PC-3 (cell line): ENCODE measurements at places on chromosomes 13 and 19. TPM values are rescaled to one million over a fixed set of nuclear protein-coding genes. Genes with fewer than 3 reads are reported as not detected.
A peak's percentile ranks its signal among the peaks of the same experiment; 100 is the strongest.

The PNMA8A gene
- not detected in 2 replicates for total RNA-seq

The ZNF730 gene
- total RNA-seq = 0.86 and 1.2 TPM in 2 replicates

The SIX5 gene
- 9.3 and 13.6 TPM in 2 replicates for total RNA-seq

The PRR22 gene
- total RNA-seq = 3.5 and 5.6 TPM in 2 replicates

The KIR2DL4 gene
- not detected in 2 replicates for total RNA-seq

The FXYD1 gene
- not detected in 2 replicates for total RNA-seq

The TMED1 gene
- total RNA-seq = 81.2 and 94.6 TPM in 2 replicates

The CFD gene
- total RNA-seq = 22.4 and 38.0 TPM in 2 replicates

The SNRNP70 gene
- 367 and 485 TPM in 2 replicates for total RNA-seq

The C19orf73 gene
- 0.15 TPM in 1 of 2 replicates, not detected in the other for total RNA-seq

The RASGRP4 gene
- total RNA-seq = not detected in 2 replicates

DNA sequence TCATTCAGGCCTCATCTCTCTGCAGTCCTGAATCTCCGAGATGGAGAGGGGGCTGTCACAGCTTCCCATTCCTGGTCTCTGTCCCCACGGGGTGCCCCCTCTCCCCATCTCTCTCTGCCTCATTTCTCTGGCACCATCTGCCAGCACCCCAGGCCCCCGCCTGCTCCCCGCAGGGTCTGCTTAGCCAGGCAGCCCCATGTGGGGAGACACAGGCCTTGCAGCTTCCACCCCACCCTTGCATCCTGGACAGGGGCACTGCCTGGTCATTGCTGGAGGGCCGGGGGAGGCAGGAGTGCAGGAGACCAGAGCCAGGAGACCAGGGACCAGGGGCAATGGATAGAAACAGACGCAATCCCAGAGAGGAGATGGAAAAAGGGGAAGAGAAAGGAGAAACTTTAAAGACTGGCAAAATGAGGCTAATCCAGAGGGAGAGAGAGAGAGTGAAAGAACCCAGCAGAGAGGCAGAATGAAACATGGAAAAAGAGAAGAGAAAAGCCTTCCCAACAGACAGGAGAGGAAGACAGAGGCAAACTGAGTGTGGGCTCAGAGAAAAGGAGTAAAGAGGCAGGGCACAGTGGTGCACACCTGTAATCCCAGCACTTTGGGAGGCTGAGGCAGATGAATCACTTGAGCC is 8.8 kb upstream of the GIPR start:
- DNase-seq = no peak

- no peak for DNase-seq
These were observed 20.2 kb downstream of the VSTM2B start for GRCh38 chr19:29545866-29546582.

DNA sequence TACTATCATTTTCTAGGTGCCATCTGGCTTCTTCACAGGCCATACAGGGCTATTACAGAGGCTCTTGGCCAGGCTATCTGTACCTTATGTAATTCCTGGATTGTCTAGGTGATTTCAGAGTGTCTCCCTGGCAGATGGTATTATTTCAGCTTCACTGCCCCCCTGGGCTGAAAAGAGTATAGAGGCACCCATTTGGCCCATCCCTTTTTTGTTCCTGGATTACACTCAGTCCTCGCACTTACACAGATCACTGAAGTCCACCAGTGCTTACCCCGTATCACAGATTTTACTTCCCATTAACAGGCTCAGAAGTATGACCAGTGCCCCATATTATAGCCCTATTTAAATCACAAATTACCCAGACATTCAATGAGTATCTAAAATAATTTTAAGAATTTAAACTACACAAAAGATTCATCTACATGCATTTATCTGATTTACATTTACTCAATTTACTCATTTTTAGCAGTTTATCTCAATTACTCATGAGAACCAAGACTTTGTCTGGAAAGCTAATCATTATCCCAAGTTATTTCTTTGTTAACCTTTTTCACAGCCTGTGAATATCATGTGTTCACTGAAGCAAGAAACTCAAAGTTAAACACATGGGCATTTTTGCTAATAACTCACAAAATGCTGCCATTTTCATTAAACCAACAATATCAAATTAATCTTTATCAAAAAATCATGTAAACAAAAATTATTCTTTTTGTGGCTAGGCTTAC is 121.0 kb downstream of the PCDH20 start:
- no peak for DNase-seq

DNA sequence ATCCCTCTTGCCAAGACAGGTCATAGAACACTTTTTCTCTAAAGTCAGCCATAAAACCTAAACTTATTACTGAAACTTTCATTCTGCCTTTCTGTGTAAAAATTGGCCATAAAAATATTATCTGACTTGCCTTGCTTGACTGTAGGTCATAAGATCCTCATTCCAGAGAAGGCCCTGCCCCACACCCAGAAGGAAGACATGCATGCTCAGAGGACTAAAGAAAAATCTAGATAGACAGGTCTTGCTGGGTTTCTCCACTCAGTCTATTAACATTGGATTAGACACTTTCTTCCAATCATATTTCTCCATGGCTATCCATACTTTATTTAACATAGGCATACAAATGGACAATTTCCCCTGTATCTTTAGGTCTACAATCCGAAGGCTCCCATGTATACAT is 1066.5 kb downstream of the SLITRK1 start:
- DNase-seq = peak; percentile 15

DNA sequence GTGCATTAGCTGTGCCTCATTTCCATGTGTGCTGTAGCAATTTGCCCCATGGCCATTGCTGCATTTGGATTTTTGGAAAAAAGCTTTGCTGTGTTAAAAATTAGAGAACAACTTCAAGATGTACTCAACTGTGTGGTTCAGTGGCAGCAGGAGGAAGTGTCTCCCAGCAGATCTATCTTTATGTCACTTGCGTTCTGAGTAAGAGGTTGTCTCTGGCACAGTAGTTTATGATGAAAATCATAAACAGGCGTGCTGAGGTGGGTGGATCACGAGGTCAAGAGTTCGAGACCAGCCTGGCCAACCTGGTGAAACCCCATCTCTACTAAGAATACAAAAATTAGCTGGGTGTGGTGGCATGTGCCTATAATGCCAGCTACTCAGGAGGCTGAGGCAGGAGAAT is 29.0 kb upstream of the RNF17 start:
- DNase-seq = no peak

DNA sequence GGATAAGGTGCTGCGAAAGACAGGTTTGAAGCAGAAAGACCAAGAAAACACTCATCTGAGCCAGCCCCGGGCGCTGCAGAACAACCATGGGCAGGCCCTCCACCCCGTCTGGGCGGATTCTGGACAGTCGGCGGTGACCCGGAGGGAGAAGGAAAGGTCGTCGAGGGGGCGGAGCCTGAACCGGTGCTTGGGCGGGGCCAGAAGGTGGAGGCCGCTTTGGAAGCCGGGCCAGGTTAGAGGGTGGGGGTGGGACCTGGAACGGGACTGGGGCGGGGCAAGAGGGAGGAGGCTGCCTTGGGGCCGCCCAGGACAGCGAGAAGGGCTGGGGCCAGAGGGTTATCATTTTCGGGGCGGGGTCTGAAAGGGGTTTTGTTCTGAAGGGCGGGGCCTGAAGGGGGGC is 5.0 kb upstream of the ZNF765 start:
- DNase-seq = no peak

DNA sequence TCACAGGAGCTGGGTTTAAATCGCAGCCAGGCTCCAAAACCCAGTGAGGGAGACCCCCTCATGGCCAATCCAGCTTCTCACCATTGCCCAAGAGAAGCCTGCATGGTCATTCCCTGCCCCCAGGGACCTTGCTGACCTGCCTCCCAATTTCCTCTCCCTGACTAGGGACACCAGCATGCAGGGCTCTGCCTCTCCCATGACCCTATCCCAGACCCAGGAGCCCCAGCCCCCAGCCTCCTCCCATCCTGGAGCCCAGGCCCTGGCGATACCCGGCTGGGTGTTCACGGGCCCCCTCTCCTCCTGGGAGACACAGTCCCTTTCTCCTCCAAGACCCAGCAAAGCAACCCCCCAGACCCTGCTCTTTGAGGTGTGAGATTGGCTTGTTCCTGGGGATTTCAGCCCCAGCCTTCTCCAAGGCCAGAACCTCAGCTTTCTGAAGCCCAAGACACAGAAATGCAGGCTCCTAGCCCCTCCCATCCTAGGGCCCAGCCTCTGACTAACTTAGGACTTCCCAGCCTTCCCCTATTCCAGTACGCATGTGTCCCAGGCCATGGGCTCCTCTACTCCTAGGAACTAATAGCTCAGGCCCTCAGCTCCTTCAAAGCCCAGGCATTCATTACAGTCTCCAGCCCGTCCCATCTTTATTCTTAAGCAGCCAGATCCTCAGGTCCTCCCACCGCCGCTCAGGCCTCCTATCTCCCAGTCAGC is 1.1 kb downstream of the GYS1 start:
- peak; percentile 66 for DNase-seq

GRCh38 chr13:71851498-71852409 is 15.2 kb downstream of the DACH1 start:
- no peak for DNase-seq

GRCh38 chr13:41931337-41931736 is 29.6 kb downstream of the VWA8 start:
- peak; percentile 41 for DNase-seq

DNA sequence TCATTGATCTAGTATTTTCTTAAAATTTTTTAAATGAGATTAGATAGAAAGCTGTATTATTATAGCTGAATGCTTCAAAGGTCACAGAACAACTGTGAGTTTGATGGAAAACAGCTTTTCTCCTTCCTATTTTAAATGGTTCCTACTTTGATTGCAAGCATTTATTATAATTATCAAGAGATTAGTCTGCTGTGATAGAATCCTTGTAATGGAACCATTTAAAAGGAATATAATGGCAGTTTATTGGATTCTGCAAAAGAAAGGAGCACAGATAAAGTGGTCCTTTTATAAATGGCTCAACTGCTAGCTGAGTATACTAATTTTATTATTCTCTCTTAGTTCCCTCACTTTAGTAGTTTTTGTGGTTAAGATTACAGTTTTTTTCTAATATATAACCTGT is 87.0 kb downstream of the MAB21L1 start:
- no peak for DNase-seq

DNA sequence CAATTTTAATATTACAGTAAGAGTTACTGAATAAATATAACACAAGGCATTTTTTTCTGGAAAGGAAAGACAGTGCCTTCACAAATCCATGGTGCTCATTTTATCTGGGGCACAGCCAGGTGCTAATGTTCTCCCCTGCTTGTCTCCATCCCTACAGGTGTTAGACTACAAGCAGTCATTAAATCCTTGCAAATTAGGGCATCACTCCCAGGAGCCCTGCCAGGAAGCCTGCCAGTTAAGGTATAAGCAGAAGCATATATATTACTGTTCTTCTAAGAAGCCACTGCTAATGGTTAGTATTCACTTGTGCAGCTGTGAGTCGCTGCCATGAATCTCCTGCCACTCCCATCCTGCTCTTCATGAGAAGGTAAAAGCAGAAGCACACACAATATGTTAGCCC is 149.7 kb downstream of the OXGR1 start:
- DNase-seq = no peak

DNA sequence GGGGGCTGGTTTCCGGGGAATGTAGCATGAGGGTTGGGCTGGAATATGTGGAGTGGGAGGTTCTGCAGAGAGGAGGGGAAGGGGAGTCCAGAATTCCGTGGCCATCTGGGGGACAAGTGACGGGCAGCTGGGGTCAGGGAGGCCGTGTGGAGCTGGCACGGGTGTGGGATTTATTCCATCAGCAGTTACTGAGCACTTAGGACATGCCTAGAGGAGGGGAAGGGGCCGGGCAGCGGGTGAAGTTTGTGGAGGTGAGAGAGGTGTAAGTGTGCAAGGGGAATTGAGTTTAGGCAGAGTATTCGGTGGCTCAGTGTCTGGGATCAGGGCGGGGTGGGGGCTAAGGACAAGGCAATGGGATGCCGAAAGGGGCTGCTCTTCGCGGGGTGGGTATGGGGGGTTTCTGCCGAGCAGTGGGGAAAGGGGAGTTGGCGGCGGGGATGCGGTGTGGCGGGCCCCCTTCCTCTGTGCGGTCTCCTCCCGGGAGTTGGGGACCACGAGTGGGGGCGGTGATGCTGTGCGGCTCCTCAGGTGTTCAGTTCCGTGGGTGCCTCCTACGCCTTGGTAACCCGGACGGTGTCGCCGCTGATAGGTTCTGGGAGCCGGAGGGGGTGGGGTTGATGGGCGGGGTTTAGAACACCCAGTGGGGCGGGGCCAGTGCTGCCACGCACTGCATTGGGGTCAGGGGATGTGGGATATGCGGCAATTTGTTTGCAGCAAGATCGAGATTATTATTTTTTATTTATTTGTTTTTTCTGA is 5.4 kb downstream of the CCDC61 start:
- DNase-seq = no peak

DNA sequence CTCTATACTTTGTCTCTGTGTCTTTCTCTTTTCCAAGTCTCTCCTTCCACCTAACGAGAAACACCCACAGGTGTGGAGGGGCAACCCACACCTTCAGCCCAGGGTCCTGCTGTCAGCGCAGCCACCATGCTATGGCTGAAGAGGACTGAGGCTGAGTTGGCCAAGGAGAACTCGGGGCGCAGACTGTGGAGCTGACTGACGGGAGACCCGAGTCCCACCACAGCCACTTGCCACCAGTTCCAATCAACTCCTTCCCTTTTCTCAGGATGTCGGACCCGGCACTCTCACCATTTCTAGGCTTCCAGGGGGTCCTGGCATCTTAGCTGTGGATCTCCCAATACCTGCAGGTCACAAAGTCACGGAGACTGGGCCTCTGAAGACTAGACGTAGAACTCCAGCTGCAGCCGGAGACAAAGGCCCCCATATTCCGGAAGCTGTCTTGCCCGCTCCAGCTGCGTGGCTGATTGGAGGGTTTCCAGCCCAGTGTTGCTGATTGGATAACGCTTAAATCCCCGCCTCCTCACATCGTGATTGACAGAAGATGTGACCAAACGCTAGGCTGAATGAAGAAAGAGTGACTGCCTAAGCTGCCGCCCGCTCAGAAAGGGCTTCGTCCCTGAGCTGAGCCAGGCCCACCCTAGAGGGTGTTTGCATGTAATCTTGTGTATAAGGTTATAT is 63.6 kb downstream of the ZNF429 start:
- no peak for DNase-seq

DNA sequence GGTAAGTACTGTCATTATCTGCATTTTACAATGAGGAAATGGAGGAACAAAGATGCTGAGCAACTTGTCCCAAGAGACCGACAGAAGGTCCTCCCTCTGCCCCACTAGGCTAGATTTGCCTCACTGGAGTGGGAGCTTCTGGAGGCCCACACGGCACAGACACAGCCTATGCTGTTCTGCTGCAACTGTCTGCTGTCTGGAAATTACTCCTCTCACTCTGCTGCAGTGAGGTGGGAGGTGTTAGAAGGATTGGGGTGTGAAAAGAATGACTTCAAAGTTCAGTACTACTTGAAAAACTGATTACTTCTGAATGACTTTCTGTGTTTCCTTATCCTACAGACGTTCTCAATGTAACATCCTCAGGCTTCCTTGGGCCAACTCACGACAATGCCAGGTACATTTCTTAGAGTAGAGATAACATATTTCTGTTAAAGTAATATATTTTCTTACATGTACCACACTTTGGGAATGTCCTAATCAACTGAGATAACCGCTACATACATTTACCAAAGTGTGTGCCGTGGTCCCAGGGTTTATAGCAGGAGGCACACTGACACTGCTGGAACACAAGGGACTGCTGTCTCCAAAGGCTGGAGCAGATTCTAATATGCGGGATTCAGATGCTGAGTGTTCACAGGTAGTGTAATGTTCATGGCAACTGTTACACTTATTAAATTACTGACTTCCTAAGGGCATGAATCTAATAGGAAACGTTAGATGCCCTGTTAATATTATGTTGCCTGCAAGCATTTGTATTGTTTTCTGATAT is 53.5 kb upstream of the WASF3 start:
- no peak for DNase-seq

GRCh38 chr13:112207129-112207528 is 140.2 kb downstream of the SOX1 start:
- no peak for DNase-seq
